Stimulated activated CD8-positive, alpha-beta memory T cell treated with anti-CD3 and anti-CD28 coated beads, Interleukin-2, amount 100 ng/mL, for 1 hour (primary cell): ENCODE measurements at places on chromosomes 2 and 18.

DNA sequence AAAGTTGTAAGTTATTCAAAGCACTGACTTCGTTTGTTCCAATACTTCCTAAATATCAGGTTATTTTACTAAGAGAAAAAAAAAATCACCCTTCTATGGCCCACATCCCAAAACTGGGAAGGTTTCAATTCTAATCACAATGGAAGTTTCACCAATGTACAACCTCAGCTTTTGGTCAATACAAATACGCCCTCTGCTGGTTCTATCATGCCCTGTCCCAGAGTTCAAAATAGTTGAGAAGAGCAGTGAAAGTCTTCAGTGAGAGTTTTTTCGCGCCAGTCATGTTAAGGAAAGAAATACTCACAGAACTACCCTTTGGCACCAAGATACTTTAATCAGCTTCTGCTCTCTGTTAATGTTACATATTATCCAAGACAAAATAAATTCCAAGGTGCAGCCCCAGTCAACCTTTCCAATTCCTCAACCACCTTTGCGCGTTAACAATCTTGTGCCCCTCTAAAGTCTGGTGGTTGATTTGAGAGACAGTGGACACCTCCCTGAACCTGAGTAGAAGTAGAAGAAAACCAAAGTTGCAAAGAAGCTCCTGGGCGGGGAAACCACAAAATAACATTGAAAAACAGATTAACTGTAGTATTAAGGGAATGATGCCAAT is 59.9 kb downstream of the SUMO1 start:
- DNase-seq: no peak

DNA sequence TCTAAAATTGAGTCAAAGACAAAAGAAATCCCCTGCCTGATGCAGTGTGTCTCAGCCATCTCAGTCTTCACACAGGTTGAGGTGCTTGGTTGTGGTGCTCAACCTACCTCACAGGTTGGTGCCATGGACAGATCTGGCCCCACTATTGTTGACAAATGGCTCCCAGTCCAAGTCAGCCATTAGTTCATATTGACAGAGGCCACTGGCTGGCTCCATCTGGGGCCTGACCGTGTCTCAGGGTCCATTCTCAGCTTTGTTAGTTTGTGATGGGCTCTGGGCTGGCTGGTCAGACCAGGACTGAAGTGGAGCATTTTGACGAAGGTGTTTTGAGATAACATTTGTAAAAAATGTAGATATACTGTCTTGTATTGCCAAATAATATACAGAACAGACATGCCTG is 36.9 kb downstream of the MRPL33 start:
- no peak for DNase-seq

- no peak for DNase-seq
Observed at GRCh38 chr2:29879456-29879855, 41.9 kb downstream of the ALK start.

- DNase-seq: no peak
Observed at GRCh38 chr2:205117125-205117524, 565.2 kb upstream of the NRP2 start.
